ENCODE measurements at places on chromosomes 5 and 9. TPM values are rescaled to one million over a fixed set of nuclear protein-coding genes. Genes with fewer than 3 reads are reported as not detected.

Gene PTGR1
- total RNA-seq, result 399 TPM

Gene NTNG2
- total RNA-seq, result 2.2 TPM

Gene PALM2AKAP2
- total RNA-seq, result 7.8 TPM

Gene NEURL1B
- total RNA-seq, result 35.0 TPM

Gene PCDHGA3
- total RNA-seq, result 2.9 TPM

Gene ARL10
- total RNA-seq, result 9.3 TPM

GRCh38 chr9:15300218-15300617 is 6.8 kb downstream of the TTC39B start:
- DNase-seq, result no peak

DNA sequence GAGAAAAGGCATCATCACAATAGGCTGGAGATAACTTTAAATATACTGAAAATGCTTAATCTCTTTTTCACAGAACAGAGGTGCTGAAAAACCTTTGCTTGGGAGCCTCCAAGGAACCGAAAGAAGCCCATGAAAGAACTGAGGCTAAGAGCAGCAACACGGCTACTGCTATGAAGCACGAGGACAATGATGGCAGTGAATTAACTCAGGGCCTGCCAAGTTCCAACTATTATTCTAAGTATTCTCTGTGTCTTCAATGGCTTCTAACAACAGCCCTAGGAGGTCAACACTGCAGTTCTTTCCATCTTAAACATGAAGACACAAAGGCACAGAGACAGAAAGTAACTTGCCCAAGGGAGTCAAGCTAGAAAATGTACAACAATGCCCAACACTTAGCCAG is 293.0 kb upstream of the DAP start:
- DNase-seq, result no peak

DNA sequence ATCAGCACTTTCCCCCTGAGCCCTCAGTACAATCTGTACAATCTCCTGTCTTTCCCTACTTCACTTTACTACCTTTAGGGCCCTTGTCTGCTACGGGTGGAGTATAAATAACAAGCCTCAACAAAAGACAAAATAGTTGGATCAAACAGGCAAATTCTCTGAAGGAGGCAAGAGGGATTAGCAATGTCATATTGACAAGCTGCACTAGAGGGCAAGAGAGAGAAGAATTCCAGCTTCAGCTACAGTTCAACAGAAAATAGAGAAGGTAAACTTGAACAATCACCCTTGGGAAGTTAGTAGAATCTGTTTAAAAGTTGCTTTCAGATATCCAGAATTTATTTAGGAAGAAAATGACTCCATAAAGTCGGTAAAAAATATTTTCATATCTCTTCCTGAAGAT is 68.4 kb upstream of the IZUMO3 start:
- DNase-seq, result no peak

GRCh38 chr9:106622164-106622487 is 240.8 kb upstream of the ZNF462 start:
- DNase-seq, result no peak

Data from ureter (tissue), 1 donor.